Thymus (tissue), 14 donors: ENCODE measurements at places on chromosomes 7 and 10. TPM values are rescaled to one million over a fixed set of nuclear protein-coding genes. Genes with fewer than 3 reads are reported as not detected.

DNA sequence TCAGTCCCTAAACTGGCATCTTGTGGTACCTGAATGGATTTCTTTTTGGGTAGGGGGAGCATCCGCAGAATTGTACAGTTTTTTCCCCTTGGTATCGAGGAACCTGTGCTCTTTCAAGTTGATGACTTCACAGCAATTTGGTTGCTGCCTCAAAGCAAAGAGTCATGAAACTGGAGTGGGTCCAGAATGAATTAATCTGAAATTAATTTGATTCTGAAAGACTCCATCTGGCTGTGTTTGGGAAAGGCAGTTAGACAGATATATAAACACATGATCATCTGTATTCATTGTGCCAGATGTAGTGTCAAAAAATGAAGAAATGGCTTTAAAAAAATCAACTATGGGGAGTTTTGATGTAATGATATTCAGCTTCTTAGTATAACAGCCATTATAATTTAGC is 136.1 kb downstream of the CELF2 start:
- H3K4me3 ChIP-seq, result no peak overlapping the region
- H3K27ac ChIP-seq, result no peak overlapping the region
- no peaks in the 10 kb centered on the region for H3K27me3 ChIP-seq
- peaks cover 62% of the 10 kb centered on the region for H3K4me1 ChIP-seq

GRCh38 chr10:1558906-1559305 is 178.4 kb downstream of the ADARB2 start:
- peaks cover 4% of the 10 kb centered on the region for H3K4me1 ChIP-seq
- no peak for DNase-seq
- no peaks in the 10 kb centered on the region for H3K27me3 ChIP-seq
- no peak overlapping the region for H3K4me3 ChIP-seq

NXPH1 gene
- 0.05 TPM for total RNA-seq

CTNNA3 gene
- 0.28 TPM for total RNA-seq

CALN1 gene
- total RNA-seq, result 36.8 TPM

GRCh38 chr7:75734586-75735458 is 3.9 kb downstream of the HIP1 start:
- H3K27me3 ChIP-seq, result no peaks in the 10 kb centered on the region
- no peak overlapping the region for H3K27ac ChIP-seq
- no peak overlapping the region for H3K4me3 ChIP-seq
- peaks cover 15% of the 10 kb centered on the region for H3K4me1 ChIP-seq

FAM25A gene
- total RNA-seq, result 0.47 TPM

DNA sequence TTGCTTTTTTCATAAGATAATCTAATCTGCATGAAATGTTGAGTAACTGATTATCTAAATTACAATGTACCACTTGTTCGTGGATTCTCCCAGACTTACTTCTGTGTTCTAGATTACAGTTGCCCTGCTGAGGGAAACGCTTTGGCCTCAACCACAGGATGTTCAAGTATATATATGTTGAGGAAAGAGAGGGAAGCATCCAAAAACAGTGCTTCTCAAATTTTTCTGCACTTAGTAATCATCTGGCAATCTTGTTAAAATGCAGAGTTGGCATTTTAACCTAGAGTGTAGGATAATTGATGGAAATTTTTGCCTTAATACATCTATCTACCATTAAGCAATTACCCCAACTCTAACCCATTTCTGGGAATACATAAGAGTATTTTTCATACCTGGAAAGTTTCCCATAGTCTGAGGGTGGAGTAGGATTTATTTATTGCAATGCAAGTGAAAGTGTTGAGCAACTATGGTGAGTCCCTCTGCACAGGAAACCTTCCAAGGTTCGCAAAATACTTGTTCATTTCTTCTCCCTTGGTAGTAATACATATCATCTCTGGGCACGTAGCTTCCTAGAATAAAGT is 59.6 kb upstream of the C1GALT1 start:
- DNase-seq, result no peak
- no peak overlapping the region for H3K4me3 ChIP-seq
- H3K27ac ChIP-seq, result no peak overlapping the region

GRCh38 chr10:75291805-75292204 is 56.0 kb upstream of the COMTD1 start:
- DNase-seq, result no peak
- no peaks in the 10 kb centered on the region for H3K36me3 ChIP-seq
- no peak overlapping the region for H3K4me3 ChIP-seq
- H3K27me3 ChIP-seq, result no peaks in the 10 kb centered on the region
- no peaks in the 10 kb centered on the region for H3K4me1 ChIP-seq

USP6NL gene
- 12.3 TPM for total RNA-seq

SPDYE2 gene
- total RNA-seq, result 0.05 TPM

- H3K27me3 ChIP-seq, result no peaks in the 10 kb centered on the region
- H3K4me3 ChIP-seq, result no peak overlapping the region
- H3K27ac ChIP-seq, result no peak overlapping the region
- no peaks in the 10 kb centered on the region for H3K36me3 ChIP-seq
- peaks cover 21% of the 10 kb centered on the region for H3K4me1 ChIP-seq
Measured at GRCh38 chr10:71975087-71975870, 11.1 kb downstream of the CHST3 start.

DNA sequence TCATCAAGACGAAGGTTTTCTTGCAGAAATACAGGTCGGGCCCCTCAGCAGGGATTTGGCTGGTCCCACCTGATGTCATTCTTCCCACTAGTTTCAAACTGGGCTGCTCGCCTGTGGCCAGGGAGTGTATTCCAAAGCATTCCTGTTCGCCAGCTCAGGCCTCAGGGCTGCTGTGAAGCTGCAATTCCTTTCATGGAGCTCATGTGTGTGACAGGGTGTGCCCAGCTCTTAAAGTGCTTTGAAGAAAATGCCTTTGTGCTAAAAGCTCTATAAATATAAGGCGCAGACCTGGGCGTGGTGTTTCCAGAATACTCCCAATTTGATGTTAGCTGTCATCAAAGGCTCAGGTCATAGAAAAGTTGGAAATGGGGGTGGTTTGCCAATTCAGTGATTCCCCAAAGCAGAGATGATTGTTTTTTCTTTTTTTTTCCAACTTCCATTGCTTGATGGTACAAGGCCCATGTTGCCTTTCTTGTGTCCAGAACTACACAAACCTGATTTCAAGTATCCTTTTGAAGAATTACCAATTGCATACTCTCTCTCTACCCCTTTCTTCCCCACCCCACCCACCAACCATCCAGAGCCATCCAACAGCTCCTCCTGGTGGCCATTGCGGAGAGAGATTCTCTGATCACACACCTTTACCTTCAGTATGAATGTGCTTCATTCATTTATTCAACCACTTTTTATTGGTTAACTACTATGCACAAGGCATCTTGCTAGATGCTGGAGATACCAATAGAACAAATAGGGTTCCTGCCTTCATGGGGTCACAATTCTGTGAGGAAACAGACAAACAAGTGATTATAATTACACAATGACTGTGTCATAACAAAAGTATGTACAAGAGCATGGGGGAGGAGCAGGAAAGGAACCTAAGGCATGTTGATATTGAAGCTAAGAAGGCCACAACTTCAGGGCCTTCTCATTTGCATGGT is 297.3 kb upstream of the LYZL1 start:
- no peaks in the 10 kb centered on the region for H3K27me3 ChIP-seq
- H3K36me3 ChIP-seq, result no peaks in the 10 kb centered on the region
- no peak overlapping the region for H3K4me3 ChIP-seq
- peak; percentile 55 for DNase-seq

GRCh38 chr7:85641331-85641730 is 454.5 kb upstream of the SEMA3D start:
- no peaks in the 10 kb centered on the region for H3K36me3 ChIP-seq
- H3K27me3 ChIP-seq, result no peaks in the 10 kb centered on the region
- no peak overlapping the region for H3K4me3 ChIP-seq
- no peaks in the 10 kb centered on the region for H3K4me1 ChIP-seq
- H3K27ac ChIP-seq, result no peak overlapping the region

DNA sequence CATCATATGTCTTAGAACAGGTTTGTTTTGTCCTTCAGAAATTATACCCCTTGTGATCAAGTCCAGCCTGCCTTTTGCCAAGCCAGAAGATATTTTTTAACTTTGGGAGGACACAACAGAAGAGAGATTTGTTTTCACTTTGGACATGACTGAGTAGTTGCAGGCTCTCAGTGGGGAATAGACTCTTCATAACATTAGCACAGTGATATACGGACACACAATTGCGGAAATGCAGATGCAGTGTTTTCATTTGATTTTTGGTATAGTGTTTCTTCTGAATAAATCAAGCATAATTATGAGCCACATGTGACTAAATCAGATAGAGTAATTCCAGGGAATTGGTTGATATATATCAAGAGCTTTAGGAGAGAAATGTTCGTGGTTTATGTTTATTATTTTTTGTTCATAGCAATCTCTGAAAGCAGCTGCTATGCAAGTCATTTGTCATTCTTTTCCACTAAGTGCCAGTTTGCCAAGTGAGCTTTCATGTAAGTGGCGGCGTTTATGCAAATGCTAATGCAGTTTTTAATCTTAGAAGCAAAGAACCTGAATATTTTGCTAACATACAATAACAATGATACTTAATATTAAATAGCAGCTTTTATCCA is 69.6 kb upstream of the HDAC9 start:
- H3K27me3 ChIP-seq, result no peaks in the 10 kb centered on the region
- H3K4me1 ChIP-seq, result no peaks in the 10 kb centered on the region
- H3K27ac ChIP-seq, result no peak overlapping the region
- H3K4me3 ChIP-seq, result no peak overlapping the region

GRCh38 chr10:3805201-3805790 is 20.3 kb upstream of the KLF6 start:
- H3K4me1 ChIP-seq, result peaks cover 68% of the 10 kb centered on the region
- H3K4me3 ChIP-seq, result no peak overlapping the region
- DNase-seq, result no peak
- no peaks in the 10 kb centered on the region for H3K36me3 ChIP-seq

DNA sequence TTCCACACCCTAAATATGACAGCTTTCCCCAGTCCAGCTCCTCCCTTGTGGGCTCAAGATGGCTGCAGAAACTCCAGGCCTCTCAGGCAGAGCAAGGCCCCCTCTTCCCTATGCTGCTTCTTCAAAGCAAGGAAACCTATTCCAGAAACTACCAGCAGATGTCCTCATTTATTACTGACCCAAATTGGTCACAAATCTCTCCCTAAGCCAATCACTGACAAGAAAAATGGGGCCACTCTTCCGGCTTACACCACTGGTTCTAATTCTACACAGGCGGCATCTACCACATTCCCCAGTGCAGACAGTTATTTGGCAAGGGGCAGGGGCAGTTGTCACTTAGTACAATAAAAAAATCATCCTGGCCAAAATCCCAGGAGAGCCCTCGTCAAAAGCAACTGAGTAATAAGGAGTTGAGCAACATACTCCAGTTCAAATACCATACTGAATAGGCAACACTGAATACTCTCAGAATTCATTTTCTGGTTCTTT is 150.4 kb downstream of the SFMBT2 start:
- no peak overlapping the region for H3K4me3 ChIP-seq
- H3K27me3 ChIP-seq, result no peaks in the 10 kb centered on the region
- H3K36me3 ChIP-seq, result no peaks in the 10 kb centered on the region
